ENCODE measurements at places on chromosomes 12 and 14.

- no peak for ATAC-seq
Measured at GRCh38 chr12:115118177-115118724, 434.3 kb upstream of the TBX3 start.

DNA sequence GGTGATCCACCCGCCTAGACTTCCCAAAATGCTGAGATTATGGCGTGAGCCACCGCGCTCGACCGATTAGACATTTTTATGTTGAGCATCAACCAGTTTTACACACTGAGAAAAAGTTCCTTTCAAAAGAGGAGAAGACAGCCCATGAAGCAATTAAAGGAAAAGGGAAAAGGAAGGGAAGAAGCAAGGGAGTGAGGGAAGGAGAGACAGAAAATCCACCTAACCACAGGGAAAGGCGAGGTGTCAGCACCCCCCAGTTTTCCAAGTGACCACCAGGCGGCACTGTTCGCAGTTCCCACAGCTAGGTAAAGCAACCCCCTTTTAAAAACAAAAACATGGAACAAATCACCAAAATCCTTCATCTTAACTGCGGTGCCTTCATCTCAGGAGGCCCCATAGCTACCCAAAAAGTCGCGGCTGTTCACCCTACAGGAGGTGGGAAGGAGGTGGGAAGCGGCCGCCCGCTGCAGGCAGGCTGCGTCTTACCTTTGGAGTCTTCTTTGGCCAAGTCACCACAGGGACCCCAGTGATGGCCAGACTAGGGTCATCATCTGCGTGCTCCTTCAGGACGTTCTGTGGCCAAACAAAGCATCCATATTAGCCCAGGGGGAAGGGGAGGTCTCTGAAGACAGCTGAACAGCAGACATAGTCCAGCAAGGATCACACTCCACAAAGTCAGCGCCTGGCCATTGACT is 86.6 kb downstream of the KDM2B start:
- ATAC-seq: peak; percentile 56

DNA sequence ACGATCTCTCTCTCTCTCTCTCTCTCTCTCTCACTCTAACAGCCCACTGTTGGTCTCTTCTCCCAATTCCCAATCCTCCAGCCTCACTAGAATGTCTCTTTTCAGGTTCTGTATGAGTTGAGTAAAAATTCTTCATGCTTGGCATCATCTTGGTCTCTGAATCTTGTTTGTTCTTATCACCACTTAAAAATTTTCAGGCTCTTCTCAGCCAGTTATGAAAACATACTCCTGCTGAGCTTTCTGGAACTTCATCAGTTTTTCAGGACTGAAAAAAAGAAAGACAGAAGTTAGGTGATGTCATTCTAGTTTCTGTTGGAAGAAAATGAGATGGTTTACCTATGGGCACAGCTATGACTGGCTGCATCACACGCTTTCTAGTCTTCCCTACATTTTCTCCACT is 11.5 kb upstream of the IL22 start:
- ATAC-seq: no peak

DNA sequence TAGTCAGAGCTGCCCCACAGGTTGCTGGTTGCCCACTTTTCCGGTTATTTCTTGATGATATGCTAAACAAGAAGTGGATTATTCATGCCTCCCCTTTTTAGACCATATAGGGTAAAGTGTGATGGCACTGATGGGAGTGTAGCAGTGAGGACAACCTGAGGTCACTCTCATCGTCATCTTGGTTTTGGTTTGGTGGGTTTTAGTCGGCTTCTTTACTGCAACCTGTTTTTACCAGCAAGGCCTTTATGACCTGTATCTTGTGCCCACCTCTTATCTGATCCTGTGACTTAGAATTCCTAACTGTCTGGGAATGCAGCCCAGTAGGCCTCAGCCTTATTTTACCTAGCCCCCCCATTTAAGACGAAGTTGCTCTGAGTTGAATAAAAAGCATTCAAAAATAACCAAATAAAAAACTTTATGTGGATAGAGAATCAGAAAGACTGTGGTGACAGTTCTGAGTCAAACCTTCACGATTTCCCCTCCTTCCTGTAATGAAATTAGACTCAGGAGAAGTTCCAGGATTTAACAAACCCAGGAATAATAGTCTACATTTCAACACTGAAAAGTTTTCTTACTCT is 144.2 kb downstream of the PAWR start:
- ATAC-seq: no peak

DNA sequence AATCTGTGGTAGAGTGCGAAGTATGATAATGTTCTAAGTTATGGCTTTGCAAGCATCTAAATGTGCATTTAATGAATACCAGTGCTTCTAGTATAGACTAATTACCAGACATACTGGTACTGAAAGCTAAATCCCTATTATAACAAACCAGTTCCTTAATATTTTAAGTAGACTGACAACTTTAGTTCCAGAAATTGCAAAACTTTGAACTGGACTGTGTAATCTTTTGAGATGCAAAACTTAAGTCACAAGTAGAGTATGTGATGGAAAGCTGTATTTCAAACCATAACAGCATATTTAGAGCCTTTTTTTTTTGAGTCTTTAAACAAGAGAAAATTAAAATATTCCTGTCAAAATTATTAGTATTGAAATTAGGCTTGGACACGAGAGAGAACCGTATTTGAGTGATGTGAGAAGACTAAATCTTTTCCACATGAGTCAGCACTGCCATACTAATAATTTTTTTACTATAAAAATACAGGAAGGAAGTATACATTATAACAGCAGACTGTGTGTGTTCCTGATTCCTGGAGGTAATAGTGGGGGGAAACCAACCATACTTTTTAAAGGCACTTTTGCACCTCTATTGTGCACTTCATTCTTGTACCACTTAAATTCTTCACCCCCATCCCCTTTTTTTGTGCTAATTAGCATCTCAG is 45.5 kb downstream of the PPM1A start:
- ATAC-seq: no peak

DNA sequence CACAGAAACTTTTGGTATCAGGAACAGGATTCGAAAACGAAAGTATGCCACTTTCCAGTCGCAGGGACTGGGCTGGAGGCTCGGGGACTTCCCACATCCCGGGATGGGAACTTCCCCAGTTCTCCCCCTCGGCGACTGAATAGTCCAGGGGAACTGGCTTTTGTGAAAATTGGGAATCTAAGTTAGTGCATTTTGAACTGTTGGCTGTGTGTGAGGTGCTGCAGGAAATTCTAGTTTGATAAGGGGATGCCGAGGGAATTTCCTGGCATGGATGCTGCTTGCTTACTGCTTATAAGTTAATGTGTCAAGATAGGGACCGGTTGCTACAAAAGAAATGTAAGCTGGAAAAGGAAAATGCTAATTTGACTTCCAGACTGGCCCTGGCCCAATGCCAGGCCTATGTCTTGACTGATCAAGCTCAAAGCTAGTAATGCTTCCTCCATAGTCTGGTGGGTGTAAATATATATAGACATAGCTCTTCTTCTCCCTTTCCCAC is 73.4 kb upstream of the EIF5 start:
- no peak for ATAC-seq

- no peak for ATAC-seq
Measured at GRCh38 chr14:85024931-85025330, 505.0 kb upstream of the FLRT2 start.

- ATAC-seq: peak; percentile 48
Measured at GRCh38 chr14:53491256-53491883, 338.2 kb upstream of the DDHD1 start.

GRCh38 chr14:68535404-68536017 is 257.4 kb downstream of the ZFP36L1 start:
- peak; percentile 77 for ATAC-seq

- no peak for ATAC-seq
Measured at GRCh38 chr14:92701826-92702225, 46.6 kb downstream of the LGMN start.

DNA sequence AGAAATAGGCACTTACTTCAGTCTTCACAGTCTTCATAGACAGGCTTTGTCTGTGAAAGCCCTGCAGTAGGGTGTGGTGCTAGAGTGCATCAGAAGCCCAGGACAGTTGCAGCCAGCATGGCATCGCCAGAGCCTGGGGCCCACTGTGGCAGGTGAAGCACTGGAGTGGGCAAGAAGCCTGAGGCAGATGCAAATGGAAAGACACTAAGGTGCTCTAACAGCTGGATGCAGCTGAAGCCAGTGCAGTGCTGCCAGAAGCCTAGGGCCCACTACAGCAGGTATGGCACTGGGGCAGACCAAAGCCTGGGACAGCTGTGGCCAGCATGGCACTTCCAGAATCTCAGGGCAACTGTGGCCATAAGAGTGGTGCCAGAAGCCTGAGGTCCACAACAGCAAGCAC is 358.6 kb downstream of the SYT1 start:
- no peak for ATAC-seq

- ATAC-seq: no peak
Measured at GRCh38 chr14:77151245-77151644, 9.7 kb upstream of the ZDHHC22 start.

- no peak for ATAC-seq
Measured at GRCh38 chr12:13436182-13436581, 239.7 kb downstream of the EMP1 start.

- no peak for ATAC-seq
Measured at GRCh38 chr12:69922999-69923398, 98.0 kb downstream of the MYRFL start.

DNA sequence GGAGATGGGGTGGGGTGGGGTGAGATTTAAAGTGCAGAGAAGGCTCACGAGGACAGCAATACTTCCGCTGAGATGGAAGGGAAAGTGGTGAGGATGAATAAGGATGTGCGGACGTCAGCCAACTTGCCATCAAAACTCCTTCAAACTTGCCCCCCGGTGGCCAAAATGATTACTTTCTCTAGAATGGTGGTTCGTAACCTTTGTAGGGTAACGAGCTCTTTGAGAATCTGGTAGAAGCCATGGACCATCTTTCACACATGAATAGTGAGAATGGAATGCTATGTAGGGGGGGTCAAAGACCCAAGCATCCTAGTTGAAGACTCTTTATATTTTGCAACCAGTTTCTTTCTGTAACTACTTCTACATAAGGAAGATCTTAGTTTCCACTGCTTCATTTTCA is 245.9 kb upstream of the DDHD1 start:
- ATAC-seq: no peak

- ATAC-seq: peak; percentile 44
Measured at GRCh38 chr14:75310295-75311111, 31.9 kb downstream of the FOS start.

DNA sequence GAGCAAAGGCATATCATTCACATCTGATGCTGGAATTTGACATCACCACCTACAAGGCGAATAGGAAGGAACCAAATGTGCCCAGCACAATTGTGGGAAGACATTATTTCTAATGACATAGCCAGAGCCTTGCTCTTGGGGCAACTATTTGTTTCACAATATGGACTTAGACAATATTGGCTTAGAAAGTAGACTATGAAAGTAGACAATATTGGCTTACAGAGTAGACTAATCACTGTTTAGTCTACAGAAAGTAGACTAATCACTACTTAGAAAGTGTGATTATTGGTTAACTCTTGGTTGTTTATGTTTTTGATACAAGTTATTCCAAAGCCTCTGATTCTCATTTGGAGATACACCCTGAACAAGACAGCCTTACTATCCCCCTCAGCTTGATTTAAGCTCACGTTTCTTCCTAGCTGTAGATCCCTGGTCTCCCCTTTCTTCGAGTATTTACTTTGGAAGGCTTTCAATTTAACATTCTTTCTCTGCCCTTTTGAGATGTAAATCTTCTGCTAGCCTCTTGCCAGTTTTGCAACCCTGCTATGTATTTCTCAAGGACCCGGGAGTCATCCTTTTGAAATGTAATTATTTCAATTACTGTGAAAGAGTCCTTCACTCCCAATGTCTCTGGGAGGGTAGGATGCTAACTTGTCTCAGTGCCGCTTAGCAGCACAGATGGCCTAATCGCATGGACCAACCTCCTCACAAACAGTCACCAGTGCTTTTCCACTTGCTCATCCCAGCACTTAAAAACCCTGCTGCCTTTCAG is 843.2 kb downstream of the GALC start:
- ATAC-seq: no peak

DNA sequence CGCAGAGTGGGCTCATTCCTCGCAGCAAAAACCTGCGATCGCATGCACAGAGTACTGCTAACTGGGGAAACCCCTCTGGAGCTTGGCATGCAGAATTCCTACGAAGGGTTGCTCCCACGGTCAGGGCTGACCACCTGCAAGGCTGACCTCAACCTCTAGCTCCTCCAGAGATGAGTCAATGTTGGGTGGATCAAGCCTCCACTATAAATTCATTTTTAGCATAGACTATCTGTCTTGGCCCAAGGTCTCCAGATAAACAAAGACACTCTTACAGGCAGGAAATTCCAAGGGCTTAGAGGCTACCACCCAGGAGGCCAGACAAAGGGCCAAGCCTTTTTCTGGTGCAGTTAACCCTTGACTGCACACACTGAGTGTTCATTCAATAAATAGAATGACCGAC is 296.5 kb downstream of the TMEM132D start:
- ATAC-seq: no peak

DNA sequence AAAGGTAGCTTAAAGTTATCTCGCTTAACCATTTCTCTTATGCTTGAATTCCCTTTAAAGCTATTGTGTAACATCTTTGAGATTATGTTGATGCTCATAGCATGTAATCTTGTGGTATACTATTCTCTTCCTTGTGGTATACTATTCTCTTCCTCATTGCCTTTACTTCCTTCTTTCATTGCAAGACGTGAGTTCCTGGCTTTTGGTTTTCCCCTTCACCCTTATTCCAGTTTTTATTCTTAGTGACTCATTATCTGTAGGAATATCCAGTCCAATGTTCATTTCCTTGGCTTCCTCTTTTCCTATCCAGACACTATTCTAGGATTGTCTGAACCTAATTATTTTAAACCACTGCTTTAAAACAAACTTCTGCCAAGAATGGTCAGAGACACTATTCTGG is 564.0 kb downstream of the CCER1 start:
- peak; percentile 80 for ATAC-seq

DNA sequence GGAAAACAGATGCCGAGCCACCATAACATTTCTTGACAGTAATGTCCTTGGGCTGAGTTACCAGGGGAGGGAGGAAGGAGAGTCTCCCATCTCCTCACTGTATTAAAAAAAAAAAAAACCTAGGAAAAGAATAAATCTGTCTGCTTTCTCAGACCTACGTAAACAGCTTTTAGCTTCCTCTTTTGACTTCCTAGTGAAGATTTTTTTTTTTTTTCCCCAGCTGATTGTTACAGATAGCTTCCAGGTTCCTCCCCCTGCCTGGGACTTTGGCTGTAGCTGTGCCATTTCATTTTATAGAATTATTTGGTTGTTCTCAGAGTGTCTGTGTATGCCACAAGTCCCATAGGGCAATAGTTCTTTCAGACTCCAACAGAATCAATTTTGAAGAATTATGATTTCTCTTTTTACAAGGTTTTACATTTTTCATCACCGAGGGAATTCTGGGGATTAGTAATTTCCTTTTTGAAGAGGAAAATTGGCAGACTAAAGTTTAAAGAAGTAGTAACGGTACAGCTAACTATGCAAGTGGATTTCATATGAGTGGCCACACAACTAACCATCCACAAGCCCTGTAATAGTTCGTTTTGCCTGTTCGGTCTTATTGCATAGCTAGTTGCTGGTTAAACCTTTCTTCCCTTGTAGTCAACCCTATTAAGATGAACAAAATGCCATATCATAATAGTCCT is 23.1 kb upstream of the GNS start:
- no peak for ATAC-seq

DNA sequence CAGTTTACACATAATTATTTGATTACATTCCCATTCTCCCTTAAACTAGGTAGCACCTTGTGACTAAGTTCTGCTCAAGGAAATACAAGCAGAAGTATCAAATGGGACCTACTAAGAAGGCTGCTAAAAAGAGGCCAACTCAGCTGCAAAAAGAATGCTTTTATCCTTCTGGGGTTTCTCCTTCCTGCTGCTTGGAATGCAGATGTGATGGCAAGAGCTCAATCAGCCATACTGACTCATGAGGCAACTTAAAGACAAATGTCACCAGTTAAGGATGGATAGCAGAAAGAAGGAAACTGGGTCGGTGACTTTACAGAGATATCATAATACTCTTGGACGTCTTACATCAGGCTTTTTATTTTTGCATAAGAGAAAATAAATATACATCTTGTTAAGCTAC is 38.0 kb upstream of the RAP1B start:
- no peak for ATAC-seq
